ENCODE measurements at places on chromosomes 11 and 22.

DNA sequence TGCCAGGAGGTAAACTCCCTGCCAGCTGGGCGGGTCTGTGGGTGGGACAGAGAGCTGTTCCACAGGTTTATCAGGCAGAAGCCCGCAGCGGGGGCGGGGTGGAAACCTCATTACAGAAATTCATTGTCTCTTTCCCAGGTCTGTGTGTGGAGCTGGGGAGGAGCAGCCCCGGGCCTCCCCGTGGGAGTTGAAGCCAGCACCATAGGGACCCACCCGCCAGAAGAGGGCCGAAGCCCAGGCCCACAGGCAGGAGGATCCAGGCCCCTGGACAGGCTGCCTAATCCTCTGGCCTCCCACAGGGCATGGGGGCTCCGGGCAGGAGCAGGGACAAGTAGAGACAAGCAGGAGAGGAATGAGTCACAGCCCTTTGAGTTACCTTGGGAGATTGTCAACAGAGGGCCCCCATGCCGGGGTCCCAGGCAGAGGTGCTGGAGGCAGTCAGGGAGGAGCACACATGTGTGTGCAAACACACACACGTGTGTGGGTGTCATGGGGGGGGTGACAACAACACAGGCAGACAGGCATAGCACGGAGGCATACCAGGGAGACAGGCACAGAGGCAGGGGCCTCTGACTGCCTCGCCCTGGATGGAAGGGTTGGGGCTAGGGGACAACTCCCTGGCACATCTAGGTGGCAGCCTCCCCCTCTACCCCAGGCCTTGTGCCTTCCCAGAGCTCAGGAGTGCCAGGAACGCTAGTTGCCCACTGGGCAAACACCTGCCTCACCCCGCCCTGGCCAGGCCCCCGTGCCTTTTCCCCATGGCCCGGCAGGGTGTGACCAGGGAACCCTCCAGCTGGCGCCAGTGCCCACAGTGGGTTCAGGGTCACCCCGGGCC lies 1.4 kb downstream of the CDC42BPG start:
- DNase-seq: no peak

- no peak for DNase-seq
Measured at GRCh38 chr11:111632516-111633220, 30.4 kb downstream of the SIK2 start.

DNA sequence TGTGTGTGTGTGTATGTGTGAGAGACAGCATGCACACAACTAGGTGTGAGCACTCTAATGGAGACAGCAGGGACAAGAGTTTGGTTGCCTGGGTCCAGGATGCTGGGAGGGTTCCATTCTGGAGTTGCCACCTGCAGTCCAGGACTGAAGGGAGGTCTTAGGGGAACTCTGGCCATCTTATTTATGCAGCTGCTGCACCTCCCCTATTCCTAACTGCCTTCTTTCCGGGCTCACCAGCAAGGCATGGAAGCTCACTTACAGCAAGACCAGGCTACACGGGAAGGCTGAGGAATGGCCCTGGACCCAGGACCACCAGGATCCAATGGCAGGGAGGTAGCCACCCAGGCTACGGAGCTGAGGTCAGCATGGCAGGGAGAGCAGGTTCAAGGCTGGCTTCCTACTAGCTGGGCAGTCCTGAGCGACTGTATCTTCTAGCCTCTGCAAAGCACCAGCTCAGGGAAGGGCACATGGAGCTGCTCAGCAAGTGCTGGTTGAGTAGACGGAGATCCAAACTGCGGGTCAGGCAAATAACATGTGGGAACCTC lies 42.2 kb upstream of the B3GAT1 start:
- DNase-seq: no peak

GRCh38 chr11:69245041-69245440 lies 48.9 kb upstream of the MYEOV start:
- no peak for DNase-seq

DNA sequence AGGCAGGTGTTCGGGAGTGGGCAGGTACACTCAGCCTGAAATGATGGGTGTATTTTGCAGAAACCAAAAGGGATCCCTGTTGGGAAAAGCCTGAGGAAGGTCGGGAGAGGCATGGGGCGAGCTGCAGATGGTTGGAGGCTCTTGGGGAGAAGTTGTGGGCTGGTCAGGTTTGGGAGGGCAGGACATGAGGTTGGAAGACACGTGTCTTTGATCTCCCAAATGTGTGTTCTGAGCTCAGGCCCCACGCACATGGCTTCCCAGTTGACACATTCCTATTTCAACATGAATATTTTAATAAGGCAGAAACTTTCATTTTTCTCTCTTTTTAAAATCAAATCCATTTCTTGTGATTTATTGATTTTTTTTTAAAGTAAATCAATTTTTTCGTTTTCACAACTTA lies 1003.3 kb downstream of the TBC1D22A start:
- no peak for DNase-seq

DNA sequence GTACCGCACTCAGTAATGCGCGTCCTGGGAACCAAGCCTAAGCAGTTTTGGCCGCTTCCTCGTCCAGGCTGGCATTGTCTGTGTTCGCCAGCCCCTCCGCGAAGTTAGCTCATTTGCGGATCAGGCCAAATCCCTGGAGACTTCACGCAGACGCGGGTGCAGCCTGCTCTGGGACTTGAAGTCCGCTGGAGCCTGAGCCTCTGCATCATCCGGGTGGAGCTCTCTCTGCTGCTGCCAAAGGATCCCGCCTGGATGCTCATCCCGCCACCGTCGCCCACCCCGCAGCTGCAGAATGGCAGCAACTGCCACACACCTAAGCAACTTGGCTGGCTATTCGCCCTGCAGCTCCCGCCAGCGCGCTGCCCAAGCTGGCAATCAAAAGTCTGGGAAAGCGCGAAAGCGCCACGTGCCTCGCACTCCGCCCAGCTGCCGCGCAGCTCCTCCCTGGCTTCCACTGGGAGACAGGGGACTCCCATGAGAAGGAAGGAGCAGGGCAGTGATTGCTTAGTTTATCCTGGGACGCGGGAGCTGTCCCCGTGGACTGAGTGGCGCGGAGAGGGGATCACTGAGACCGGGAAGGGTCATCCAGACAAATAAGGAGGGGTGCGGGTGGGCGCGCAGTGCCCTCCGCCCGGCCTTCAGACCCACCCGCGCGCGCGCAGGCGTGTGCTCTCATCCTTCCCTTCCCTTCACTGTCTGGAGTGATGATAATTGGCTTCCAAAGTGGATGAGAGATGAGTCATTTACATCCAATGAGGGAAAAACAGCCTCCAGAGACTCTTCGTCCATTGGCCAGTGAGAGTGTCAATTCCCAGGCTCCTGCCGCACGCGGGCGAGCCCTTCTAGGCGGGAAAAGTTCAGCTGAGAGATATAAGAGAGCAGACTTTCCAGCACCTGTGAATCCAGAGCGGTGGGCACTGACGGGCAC lies 23.2 kb upstream of the GLYATL1B start:
- no peak for DNase-seq

DNA sequence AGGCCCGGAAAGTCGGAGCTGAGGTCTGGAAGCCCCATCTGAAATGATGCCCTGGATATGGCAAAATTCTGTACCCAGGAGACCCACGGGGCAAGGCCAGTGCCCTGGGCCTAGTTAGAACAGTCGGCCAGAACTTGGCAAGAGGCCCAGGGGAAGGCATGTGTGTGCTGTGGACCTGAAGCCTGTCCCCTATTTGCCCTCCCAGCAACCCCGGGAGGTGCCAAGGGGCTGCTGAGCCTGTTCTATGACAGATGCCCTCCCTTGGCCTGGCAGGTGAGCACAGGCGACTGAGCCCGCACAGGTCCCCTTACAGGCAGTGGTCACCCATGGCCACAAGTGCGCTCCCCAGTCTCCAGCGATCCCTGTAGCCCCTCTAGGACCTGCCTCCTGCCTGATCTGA lies 51.7 kb downstream of the NAT10 start:
- no peak for DNase-seq

DNA sequence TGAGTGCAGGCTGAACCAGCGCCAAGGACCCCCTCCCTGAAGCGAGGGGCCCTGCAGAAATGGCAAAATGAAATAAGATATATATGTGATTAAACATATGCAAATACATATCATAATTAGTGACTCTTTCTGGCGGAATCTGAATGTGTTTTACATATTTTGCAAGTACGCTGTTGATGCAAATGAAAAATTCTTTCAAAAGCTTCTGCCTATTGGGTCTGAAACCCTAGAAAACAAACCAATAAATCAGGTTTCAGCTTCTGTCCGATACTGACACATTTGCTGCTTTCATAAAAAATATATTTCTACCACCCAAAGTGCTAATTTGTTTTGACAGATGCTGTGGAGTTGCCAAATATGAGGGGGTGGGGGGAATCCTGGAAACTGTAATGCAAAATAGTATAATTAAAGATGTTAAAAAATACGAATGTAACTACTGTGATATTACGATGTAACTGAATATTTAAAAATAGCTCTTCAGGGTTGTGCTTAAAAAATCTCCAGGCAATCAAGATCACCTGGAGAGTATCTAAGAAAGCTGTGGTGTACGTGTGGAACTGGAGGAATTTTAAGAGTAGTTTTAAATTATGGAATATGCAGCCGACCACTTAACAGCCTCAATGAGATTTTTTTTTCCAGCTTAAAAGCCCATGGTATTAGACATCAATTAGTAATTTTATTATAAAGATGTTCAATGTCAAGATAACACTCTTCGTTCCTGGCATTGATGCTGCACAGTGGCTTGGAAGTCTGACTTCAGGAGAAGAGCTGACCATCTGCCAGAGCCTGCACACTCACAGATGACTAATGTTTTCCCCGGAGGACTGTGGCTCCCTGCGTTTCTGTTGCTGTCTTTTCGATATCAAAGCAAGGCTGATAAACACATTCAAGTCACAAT lies 122.2 kb upstream of the RCN1 start:
- no peak for DNase-seq

GRCh38 chr11:65401073-65401802 lies 14.8 kb downstream of the FRMD8 start:
- no peak for DNase-seq

DNA sequence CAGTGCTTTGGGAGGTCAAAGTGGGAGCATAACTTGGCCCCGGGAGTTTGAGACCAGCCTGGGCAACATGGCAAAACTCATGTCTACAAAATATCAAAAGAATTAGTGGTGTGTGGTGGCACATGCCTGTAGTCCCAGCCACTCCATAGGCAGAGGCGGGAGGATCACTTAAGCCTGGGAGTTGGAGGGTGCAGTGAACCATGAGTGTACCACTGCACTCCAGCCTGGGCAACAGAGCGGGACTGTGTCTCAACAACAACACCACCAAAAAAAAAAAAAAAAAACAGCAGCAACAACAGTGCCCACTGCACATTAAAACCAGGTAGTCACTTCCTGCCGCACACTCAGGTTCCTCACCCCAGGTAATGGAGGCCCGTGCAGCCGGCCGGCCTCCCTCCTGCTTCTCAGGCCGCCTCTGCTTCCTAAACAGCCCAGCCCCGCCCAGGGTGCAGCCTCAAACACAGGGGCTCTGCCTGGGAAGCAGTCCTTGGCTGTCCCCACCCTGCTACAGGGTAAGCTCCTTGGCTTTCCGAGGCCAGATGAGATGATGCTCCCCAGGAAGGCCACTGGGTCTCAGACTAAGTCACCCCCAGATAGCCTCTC lies 318.3 kb downstream of the SHANK2 start:
- no peak for DNase-seq

DNA sequence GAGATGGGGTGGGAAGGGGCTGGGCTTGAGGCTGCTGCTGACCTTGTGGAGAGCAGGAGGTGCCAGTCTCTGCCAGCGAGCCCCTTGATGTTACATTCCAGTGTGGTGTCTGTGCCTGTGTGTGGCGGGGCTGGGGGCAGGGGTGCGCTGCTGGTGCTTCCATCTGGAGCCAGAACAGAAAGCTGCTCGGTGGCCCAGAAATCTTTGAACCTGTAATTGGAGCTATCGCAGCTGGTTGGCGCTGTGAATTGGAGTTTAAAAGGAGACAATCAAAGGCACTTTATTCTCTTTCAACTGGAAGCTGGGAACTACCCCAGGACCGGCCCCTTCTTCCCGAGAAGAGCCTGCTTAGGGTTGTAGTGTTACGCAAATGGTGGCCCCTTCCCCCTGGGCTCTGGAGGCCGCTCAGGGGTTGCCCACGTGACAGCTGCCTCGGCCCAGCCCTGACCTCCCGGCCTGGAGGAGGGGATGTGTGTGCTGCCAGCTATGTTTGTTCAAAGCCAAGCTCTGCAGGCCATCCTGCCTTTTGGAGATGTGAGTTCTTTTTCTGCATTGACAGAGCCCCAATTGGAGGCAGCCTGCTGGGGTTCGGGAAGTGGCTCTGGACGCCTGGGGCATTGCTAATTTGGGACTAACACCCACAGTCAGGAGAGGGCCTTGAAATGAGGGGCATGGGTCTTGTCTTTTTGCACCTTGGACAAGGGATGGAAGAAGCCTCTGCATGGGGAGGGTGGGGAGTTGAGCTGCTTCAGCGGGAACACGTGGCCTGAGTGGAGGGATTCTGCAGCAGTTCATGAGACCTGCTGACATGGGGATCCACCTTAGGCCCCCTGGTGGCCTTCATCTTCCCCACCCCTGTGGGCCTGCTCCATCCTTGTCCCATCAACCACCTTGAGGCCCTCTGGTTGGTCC lies 14.0 kb upstream of the ARSA start:
- no peak for DNase-seq

GRCh38 chr22:37054056-37054395 lies 2.5 kb downstream of the KCTD17 start:
- DNase-seq: no peak

DNA sequence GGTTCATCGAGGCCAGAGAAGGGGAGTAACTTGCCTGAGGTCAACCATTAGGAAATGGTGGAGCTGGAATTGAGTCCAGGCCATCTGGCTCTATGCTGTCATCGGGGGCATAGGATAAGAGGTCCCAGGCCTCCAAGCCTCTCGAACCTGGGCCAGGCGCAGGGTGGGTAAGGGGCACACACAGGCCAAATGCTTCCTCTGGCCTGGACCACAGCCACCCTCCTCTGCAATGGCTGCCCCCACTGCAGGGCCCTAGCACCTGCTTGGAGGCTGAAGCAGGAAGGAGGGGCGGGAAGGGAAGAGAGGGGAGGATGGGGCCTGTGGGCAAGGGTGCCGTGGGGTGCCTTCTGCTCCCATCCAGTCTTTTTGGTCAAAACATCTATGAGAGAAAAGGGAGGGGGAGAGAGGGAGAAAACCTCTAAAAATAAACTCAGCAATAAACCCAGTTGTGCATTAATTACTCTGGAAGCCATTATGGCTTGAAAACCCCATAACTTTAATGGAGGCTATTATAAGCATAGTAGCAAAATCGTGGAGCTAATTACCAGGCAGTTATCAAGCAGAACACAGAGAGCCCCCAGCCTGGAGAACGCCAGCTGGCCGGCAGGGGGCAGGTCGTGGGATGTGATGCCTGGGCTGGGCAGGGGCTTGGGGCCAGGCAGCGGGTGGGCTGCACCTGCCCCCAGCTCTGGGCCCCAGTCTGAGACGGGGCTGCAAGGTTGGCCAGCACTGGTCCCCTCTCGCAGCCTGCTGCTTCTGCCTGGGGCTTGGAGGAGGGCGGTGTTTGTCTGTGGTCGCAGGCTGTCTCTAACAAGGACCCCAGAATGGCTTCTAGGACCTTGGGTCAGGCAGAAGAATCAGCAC lies 21.1 kb downstream of the B3GAT1 start:
- DNase-seq: no peak

DNA sequence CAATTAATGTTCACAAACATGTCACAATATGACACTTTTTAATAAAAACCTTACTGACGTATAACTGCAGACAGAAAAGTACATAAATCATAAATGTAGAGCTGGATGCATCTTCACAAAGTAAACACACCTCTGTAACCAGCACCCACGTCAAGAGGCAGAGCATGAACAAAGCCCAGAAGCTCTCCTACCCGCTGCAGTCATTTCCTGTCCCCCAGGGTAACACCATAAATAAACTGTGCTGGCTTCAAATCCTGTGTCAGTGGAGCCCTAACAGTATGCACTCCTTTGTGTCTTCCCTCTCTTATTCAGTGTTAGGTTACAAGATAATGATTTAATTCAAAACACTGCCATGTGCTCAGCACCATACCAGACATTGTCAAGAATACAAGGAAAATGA lies 5.7 kb downstream of the SYT13 start:
- no peak for DNase-seq

Measured in activated naive CD4-positive, alpha-beta T cell (primary cell).